ENCODE measurements at places on chromosomes 3 and 15.

DNA sequence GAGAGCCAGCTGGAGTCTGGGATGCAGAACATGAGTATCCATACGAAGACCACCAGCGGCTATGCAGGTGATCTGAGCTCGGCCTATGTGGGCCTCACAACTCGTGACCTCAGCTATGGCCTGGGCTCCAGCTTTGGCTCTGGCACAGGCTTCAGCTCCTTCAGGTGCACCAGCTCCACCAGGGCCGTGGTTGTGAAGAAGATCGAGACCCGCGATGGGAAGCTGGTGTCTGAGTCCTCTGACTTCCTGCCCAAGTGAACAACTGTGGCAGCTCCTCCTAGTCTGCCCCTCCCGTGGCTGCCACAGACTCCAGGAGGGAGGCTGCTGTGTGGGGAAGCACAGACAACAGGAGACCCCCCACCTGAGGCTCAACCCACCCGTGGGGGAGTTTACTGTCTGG is 3.6 kb upstream of the KPNA4 start:
- DNase-seq: no peak

- no peak for DNase-seq
These were observed 225.0 kb upstream of the ATP11B start for GRCh38 chr3:182568261-182568660.

DNA sequence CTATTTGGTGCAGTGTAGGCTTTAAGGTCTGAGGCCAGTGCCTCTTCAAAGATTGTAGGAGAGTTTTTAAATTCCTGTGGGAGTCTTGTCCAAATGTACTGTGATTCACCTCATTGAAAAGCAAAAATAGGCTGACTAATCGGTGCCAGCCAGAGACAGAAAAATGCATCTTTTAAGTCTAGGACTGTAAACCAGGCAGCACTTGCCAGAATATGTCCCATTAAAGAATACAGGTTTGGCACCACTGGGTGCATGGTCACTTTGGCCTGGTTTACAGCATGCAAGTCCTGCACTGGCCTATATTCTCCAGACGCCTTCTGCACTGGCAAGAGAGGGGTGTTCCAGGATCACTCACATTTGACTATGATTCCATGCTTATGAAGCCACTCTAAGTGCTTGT is 20.3 kb upstream of the NOX5 start:
- DNase-seq: no peak

DNA sequence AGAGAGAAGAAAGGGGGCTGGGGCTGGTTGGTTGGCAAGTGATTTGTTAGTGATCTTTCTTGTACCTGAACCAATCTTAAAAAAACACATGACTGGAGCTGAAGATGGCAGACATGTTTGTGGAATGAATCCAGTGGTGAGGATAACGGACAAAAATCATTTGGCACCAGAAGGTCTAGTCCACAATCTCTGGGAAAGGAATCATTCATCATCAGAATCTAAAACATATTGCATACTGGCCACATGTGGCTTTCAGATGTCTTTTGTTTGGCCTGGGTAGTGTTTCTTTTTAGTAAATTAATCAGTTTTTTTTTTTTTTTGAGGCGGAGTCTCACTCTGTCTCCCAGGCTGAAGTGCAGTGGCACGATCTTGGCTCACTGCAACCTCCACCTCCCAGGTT is 5.0 kb downstream of the NEK11 start:
- DNase-seq: no peak

DNA sequence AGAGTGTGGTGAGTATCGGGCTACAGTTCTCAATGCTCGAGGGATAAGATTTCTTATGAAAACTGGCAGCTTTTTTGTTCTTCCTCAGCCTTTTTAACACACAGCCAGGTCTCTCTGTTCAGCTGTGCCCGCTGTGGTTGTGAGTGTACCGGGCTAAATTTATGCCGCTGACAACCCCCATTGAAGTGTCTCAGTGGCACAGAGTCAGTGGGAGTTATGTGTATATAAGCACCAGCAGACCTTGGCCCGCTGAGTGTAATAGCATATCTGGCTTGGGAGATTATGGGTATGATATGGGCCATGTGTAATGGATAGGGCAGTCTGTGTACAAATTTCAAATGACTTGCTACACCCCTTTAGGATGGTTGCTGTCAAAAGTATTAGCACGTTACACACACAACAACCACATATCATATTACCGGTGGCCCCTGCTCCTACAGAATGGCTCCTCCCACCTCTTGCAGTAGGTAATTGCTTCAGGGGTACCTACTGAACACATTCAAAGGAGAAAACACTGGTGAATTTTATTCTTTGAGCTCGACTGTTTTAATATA is 26.9 kb upstream of the NR2F2 start:
- DNase-seq: no peak

DNA sequence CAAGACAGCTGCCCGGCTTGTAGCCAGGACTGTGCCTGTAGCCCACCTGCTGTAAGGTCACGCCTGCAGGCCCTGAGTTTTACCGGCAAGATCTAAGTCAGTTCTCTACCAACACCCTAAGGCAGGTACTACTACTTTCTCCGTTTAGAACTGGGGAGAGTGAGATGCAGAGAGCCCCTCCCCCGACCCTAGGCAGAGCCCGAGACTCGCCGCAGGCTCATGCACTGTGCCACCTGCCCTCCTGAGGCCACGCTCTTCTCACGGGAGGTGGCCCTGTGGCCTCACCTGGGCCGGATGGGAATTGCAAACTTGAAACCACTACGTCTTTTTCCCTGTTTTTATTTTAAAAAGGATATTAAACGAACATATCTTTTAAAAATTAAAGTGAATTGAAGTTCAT is 36.9 kb upstream of the PCSK6 start:
- no peak for DNase-seq

DNA sequence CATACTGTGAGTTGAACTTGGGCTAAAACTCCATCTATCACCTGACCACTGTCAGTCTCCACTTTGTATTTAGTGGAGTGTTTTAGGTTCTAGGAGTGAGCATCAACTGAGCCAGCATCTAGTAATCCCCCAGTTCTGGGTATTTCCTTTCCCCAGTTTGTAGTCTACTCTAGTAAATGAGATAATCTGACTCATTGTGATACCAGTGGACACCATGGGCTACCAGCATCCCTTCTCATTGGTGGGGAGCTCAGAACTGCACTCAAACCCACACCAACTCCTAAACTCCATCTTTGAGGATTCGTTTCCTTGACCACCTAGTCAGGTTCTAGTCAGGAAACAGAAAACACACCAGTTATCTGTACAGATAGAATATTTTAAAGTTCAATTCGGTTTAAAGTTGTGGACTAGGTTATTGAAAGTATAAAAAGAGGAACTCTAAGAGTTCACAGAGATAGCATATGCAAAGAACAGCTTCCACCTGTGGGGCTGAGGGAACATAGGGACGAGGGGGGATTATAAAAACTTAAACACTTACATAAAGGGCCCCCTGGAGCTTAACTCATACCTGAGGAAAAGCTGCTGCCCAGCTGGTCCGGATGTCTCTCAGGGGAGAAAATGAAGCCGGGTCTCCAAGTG is 36.0 kb downstream of the LEO1 start:
- DNase-seq: no peak

GRCh38 chr15:43235536-43235935 is 14.7 kb upstream of the EPB42 start:
- DNase-seq: no peak

DNA sequence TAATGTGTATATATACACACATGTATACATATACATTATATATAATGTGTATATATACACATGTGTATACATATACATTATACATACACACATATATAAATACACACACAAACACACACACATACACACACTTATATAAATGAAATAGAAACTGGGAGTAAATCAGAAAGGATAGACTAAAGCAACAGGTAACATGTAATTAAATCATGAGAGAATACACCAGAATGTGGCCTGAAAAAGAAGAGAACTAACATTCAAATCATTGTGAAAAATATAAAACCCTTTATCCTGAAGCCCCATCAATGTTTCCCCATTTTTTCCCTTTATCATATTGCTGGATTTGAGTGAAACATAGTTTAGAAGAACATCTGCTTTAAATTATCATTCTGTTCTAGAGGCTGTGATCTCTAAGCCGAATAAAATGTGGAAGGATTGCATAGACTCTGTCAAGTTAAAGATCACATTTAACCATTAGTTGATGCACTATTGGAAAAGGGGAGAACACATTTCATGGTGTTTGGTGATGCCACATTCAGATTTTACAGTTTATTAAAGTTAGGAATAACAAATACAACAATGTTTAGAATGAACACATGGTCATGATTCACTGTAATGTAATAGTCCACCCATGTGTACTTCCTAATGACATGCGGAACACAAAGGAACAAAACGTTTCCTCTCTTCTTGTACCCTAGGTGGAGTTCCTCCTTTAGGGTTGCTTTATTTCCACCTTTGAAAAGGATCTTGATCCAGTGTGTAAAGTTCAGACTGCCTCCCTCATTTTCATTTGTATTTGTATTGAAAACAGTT is 12.5 kb upstream of the THRB start:
- no peak for DNase-seq

GRCh38 chr3:190150681-190151080 is 30.0 kb upstream of the P3H2 start:
- DNase-seq: no peak

GRCh38 chr3:114101101-114101500 is 44.6 kb downstream of the QTRT2 start:
- no peak for DNase-seq

DNA sequence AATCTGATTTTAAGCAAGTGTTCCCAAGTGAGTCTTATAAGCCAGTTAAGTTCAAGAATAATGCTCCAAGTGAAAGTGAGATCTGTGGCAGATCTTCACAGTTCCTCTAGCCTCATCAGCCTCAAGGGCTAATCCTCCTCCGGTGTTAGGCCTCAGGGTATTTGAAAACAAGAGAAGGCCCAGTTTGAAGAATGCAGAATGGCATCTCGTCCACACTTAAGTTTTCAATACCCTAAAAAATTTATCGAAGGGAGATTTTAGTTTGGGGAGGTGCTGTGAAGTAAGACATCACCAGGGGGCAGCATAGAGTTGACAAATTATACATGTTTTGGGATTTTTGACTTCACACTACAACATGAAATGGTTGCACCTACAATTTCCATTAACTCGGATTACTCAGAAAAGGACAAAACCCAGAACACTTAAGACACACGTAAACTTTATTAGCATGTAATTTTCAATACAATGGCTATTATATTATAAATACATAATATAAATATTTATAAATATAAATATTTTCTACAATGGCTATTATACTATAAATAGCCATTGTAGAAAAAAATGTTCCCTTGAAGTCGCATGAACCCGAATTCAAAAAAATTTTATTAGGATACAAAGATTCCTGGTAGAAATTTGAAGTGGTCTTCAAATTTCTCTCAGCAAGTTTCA is 2.3 kb upstream of the TMEM266 start:
- DNase-seq: no peak

GRCh38 chr3:13484851-13485590 is 4.9 kb downstream of the HDAC11 start:
- DNase-seq: no peak

GRCh38 chr15:57213862-57214261 is 162.4 kb upstream of the CGNL1 start:
- no peak for DNase-seq

DNA sequence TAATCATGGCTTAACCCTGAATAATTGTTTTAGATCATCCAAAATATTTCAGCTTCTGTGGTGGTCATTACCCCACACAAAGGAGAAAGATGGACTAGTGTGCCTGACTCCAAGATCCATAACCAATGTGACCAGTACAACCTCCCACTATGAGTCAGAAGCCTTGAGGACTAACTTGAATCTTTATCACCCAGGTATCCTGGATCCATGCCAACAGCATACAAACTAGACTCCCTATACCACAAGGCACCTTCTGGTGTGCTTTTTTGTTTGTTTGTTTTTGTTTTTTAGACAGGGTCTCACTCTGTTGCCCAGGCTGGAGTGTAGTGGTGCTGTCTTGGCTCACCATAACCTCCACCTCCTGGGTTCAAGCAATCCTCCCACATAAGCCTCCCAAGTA is 317.7 kb downstream of the VPS13C start:
- DNase-seq: no peak

- DNase-seq: peak; percentile 84
These were observed 22.4 kb upstream of the CELF6 start for GRCh38 chr15:72342385-72342784.

DNA sequence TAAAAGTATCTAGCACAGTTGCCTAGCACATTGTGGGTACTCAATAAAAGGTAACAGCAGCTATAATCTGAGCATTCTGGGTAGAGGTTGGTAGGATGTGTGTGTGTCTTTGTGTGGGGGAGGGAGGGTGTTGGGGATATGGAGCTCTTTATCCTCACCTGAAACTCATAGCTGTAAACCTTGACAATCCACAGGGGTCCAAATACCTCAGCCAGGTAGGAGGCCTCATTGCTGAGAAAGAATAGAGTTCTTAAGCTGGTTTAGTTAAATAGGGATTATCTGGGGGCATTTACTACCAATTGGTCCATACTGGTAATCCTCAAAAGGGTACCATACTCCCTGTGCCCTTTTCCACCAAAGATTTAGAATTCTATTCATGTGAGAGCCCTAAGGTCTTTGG is 3.9 kb downstream of the SERF2 start:
- no peak for DNase-seq

- peak; percentile 65 for DNase-seq
These were observed 6.8 kb downstream of the SKOR1 start for GRCh38 chr15:67832031-67832551.

- no peak for DNase-seq
These were observed 43.1 kb upstream of the WDR5B start for GRCh38 chr3:122458992-122459391.

DNA sequence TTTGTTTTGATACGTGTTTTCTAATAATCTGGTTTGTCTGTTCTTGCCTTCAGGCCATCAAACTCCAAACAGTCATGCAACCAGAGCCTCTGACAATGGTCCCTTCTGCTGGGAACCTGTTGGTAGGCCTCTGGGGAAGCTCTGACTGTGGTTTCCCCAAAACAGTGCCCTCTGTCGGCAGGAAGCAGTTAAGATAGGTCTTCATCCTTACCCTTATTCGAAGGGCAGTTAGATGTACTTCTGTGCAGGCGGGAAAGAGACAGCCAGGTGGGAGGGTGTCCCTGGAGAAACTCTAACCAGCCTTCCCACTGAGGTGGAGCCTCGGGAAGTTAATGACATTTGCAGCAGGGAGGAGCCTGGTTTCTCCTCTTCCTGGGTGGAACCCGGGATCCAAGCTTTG is 81.6 kb upstream of the CHMP2B start:
- DNase-seq: peak; percentile 85

GRCh38 chr15:36617529-36618196 is 38.2 kb downstream of the CDIN1 start:
- no peak for DNase-seq

DNA sequence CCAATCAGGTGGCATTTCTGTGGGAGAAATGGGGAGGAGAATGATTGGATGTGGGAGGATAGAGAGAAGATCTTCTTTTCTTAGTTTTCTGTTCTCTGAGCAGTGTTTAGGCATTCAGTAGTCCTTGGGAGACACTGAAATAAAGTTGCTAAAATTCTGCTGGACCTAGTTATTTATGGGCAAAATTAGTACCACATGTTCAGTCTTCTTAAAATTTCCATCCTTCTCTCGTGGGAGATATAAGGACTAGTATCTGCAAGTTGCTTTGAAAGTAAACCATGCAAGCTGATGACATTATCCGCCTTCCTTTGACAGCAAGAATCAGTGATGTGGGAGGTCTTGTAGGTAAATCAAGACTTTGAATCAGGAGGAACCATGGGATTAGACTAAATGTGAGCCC is 19.9 kb upstream of the CHST2 start:
- no peak for DNase-seq

- no peak for DNase-seq
These were observed 6.6 kb upstream of the KBTBD8 start for GRCh38 chr3:66991459-66991858.
